Upper lobe of left lung (tissue), 6 donors: ENCODE measurements at places on chromosomes 12 and 14. TPM values are rescaled to one million over a fixed set of nuclear protein-coding genes. Genes with fewer than 3 reads are reported as not detected.

The TMCC3 gene
- 14.2 TPM for total RNA-seq

- DNase-seq: no peak
These were observed 4.5 kb downstream of the DPF3 start for GRCh38 chr14:72889366-72889765.

DNA sequence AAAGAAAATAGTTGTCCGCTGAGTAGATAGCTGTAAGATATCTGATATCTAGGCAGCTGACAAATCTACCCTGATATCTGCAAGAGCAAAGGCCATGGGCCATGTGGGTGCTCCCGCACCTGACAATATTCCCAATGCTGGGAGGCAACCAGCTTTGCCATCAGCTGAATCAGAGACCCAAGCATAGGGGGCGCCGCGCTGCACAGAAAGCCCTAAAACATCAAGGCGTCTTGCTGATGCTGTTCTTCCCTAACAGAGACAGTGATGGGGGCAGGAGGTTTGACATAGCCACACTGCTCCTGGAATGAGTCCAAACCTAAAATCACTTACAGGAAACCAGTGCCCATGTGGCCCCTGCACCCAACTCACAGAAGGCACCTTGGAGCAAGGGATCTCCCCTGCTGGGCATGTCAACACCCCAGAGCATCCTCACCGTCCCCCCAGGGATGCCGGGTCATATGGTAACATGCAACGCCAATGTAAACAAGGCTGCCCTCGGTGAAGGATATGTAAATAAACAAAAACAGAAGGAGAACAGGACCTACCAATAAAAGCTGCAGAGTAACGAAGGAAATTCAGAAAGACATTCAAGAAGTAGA lies 199.5 kb downstream of the TMEM132D start:
- DNase-seq: no peak

GRCh38 chr14:87840906-87841305 lies 152.1 kb downstream of the GALC start:
- DNase-seq: no peak

DNA sequence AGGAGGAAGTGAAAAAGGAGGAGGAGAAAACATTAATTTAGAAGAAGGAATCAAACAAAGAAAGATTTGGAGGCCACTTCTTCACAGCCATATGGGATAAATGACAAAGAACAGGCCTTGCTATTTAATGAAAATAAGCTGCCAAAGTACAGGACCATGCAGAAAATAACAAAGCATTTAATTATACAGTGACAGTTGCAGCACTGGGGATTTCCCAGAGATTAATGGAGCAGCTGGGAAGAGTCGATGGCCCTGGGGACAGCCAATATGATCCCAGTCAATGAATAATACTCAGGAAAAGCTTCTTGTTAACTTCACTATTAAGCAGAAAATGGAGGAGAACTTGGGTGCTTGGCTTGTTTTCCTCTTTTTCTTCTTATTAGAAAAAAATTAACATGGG lies 34.6 kb downstream of the RERG start:
- no peak for DNase-seq

- no peak for DNase-seq
These were observed 15.4 kb downstream of the NTF3 start for GRCh38 chr12:5447320-5447719.

GRCh38 chr14:64705381-64706118 lies 1.3 kb downstream of the PLEKHG3 start:
- peak; percentile 54 for DNase-seq

GRCh38 chr12:121093487-121093891 lies 39.2 kb upstream of the P2RX7 start:
- peak; percentile 80 for DNase-seq

- no peak for DNase-seq
These were observed 3.1 kb downstream of the SLC38A1 start for GRCh38 chr12:46265734-46266133.

- DNase-seq: peak; percentile 99
These were observed at the start of gene ADIPOR2 for GRCh38 chr12:1690578-1691122. TSS of gene ADIPOR2 (plus strand) at chr12:1691070. CDS start at chr12:1754344, 63,274 bp downstream.

GRCh38 chr12:94228488-94228907 lies 80.1 kb downstream of the PLXNC1 start:
- no peak for DNase-seq

DNA sequence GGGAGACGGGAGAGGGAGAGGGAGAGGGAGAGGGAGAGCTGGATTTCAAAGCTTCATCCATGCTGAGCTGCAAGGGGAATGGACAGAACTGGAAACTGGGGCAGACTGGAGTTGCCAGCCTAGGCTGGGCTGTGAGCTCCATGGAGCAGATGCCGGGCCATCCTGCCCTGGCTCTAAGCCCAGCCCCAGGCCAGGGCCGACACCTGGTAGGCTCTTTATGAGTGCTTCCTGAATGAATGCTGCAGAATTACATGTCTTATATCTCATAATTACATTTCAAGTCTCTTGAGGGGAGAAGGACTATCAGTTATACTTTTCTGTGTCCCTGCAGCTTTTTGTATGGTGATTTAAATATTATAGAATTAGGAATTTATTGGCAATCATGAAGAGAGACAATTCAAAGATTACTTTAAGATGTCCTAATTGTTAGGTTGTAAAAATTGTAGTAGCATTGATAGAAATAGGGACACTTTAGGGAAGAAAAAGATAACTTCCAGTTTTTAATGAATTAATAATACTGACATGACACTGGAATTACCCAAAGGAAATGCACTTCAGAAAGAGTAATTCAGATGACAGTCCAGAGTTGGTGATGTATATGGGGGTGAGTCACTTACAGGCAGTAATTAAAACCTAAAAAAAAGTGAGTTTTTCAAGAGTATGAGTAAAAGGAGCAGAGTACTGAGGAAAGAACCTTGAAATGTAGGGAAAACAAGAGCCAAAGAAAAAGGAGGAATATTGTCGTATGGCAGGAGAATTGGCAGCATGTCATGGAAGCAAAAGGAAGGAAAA lies 29.0 kb downstream of the SCYL2 start:
- DNase-seq: peak; percentile 22

DNA sequence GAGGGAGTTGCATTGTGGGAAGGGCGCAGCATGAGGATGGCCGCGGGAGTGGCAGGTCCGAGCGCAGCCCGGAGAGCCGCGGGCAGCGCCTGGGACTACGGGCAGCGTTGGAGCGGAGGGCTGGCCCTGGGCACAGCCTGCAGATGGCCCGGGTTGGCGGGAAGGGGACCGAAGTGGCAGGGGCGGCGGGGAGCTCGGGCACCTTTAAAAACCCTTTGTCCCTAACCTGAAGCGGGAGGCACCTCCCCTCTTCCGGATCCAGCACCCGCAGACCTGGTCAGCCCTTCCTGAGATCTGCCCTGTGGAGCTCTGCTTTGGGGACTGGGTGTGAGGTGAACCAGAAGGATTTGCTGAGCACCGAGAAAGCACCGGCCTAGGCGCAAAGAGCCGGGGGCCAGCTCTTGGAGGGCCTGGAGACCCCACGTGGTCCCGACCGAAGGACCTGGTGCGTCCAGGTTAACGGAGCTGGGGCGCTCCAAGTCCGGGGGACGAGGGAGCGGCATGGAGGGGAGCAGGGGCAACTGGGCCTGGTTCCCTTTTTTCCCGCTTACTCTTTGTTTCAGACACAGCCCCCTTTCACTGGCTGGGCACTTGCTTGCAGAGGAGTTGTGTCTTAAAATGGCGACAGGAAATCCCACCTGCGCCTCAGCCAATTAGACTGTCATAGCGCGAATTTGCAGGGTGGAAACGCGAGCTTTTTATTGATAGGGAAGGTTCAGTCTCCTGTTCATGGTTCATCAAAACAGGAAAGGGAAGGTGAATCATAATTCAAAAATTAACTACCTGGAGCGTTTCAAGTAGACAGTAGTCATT lies 792 bp upstream of the SLC38A1 start:
- DNase-seq: peak; percentile 31

DNA sequence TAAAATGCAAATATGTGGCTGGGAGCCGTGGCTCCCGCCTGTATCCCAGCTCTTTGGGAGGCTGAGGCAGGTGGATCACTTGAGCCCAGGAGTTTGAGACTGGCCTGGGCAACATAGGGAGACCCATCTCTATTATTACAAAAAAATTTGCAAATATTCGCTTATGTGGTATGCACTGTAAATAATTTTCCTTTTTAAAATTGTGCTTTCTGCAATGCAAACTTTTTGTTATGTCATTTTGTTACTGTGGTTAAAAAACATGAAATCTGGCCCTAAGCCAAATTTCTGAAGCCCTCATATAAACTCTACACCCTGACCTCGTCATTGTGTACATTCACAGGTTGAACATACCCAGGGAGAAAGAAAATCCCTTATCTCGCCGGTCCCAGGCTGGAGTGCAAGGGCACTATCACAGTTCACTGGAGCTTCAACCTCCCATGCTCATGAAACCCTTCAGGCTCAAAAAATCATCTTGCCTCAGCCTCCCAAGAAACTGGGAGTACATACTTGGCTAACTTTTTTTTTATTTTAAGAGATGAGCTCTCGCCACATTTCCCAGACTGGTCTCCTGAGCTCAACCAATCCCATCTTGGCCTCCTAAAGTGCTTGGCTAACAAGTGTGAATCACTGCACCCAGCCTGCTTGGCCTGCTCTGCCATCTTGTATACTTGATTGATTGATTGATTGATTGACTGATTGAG lies 24.7 kb downstream of the TRAPPC6B start:
- no peak for DNase-seq
